ENCODE measurements at places on chromosomes 6 and 20. TPM values are rescaled to one million over a fixed set of nuclear protein-coding genes. Genes with fewer than 3 reads are reported as not detected.

Gene JPH2
- 0.98 TPM for polyA plus RNA-seq

GRCh38 chr6:39102071-39102820, 12.7 kb downstream of the SAYSD1 start:
- peak; percentile 31 for DNase-seq

Gene PDYN
- polyA plus RNA-seq = 0.26 TPM

Gene NUDT3
- 21.0 TPM for polyA plus RNA-seq

DNA sequence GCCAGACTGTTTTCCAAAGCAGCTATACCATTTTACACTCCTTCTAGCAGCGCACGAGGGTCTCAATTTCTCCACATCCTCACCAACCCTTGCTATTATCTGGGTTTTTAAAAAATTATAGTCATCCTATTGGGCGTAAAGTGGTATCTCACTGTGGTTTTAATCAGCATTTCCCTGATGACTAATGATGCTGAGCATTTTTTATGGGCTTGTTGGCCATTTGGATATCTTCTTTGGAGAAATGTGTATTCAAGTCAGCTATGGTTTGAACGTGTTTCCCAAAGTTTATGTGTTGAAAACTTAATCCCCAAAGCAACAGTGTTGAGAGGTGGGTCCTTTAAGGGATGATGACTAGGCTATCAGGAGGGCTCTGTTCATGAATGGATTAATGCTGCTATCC, 6.7 kb downstream of the MCUR1 start:
- DNase-seq = no peak

DNA sequence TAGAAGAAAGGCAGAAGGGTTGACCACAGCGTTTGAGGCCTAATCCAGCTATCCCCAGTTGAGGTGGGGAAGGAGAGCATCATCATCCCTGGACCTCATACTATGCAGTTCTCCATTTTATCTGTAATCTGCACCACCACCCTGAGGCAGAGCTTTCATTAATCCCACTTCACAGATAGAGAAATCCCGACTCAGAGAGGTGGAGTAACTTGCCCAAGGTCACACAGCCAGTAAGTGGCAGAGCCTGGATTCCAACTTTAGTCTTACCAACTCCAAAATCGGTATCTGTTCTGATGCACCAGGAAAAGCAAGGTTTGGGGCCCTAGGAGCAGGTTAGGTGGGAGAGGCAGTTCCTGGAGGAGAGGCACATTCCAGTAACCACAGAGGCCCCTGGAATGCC, 6.7 kb downstream of the TMEM74B start:
- DNase-seq = no peak

DNA sequence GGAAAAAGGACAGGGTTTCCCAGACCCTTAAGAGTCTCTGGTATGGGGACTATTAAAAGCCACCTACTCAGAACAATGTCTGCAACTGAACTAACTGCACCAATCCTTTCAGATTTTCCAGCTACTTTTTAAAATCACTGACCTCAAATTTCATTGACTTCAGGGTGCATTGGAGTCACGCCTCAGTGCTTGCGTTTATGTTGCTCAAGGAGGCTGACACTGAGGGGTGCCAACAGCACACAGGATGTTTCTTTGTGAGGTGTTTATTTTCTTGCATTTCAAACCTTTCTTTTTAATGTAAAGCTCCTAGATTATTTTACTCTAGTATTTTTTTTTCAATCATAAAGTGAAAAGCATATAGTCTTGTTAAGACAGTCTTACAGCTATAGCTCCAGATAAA, 402.0 kb upstream of the SLC35B3 start:
- DNase-seq = no peak

- no peak for DNase-seq
Observed at GRCh38 chr20:60001108-60001507, 42.9 kb downstream of the CDH26 start.

DNA sequence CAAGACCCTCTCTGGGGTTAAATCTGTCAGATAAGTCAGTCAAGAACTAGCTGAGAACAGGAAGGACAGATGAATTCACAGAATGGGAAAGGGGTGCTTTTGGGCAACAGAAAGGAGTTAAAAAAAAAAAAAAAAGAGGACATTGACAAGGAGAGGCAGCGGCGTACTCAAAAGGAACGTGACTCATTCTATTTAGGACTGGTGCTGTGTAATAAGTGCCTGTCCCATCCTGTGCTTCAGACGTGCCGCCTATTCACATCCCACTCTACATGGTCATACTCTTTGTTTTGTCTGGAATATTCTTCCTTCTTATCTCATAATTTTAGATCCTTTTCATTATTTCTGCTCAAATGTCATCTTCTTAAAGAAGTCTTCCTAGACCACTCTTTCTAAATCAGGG, 101.1 kb upstream of the EMILIN3 start:
- DNase-seq = no peak

- no peak for DNase-seq
Observed at GRCh38 chr6:54238396-54238795, 69.8 kb upstream of the TINAG start.

GRCh38 chr6:106444777-106445507, 84.4 kb downstream of the CRYBG1 start:
- DNase-seq = no peak

DNA sequence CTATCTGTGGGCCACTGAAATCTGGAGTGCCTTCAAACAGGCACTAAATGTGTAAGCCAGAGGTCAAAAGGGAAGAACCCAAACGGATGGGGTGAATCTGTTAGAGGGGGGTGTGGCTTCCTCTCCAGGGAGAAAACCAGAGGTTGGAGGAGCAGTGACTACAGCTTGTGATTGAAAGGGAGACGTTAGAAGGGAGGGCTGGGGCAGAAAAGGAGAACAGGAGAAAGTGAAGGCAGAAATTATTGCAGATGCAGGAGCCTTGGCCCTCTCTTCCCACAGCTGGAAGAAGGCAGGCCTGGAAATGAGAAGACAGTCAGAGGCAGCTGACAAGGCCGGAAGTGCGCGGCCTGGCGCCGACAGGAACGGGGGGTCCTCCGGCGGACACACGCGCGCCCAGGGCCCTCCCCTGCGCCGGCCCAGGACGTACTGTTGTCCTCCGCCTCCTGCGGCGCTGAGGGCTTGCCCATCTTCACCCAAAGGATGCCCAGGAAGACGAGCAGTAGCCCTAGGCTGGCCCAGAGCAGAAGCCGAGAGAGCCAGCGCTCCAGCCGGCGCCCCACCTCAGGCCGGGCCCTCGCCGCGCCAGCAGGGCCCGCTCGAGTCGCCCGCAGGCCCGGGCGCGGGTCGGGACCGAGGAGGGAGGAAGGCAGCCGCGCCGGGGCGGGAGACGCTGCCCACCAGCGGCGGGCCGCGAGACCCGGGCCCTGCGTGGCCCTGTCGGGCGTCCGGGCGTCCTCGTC, 806 bp downstream of the LEMD2 start:
- peak; percentile 37 for DNase-seq

Gene PSMB9
- 5.7 TPM for polyA plus RNA-seq

- no peak for DNase-seq
Observed at GRCh38 chr6:116434056-116434725, 27.0 kb upstream of the CALHM6 start.

Gene EFCAB8
- not detected for polyA plus RNA-seq

Gene HLA-F
- polyA plus RNA-seq = 8.4 TPM

DNA sequence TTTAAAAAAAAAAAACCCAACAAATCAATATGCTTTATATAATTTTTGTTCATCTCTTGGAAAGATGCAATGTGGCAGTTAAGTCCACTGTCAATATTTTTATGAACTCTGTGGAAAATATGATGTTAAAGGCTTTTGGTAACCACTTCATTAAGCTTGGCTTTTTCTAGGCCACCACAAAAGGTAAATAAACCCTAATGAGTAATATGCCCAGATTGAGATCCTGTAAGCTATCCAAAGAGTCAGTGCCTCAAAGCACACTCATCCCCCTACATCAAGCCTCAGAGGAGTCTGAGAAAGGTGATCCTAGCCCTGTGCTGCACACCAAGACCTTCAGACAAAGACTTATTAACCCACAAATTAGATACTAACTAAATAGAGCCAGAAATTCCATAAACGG, 121.1 kb downstream of the CDC5L start:
- no peak for DNase-seq

DNA sequence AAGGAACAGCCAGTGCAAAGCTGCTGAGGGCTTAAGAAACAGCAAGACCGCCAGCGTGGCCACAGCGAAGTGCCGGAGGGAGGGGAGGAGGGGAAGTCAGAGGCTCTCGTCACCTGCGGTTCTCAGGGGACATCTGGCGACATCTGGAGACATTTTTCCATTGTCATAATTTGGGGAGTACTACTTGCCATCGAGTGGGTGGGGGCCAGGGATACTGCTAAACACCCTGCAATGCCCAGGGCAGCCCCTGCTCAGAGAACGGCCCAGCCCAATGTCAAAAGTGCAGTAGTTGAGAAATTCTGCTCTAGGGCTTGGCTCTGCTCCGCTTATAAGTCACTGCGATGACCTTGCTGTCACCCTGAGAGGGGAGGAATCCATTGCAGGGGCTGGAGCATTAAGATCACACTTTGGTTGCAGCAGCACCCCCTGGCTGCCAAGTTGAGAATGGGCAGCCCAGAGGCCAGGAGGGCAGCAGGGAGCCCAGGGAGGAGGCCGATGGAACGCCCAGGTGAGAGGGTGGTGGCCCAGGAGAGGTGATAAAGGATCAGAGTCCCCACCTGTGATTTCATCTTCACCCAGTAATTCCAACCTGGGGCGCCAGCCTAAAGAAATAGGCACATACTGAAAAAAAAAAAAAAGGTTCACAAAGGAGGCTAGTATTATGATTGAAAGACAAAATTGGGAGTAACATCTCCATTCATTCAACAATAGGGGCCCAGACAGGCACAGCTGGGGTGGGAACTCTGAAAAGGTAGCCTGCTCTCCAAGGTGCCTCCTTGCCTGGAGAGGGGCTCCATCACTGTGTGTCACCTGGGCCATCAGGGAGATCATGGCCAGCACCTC, 218.2 kb downstream of the BMP7 start:
- no peak for DNase-seq

Gene HSPA1L
- polyA plus RNA-seq = 3.4 TPM

GRCh38 chr6:81575442-81575841, 177.0 kb downstream of the TENT5A start:
- DNase-seq = no peak

Gene KIAA0408
- 4.3 TPM for polyA plus RNA-seq

Gene XKR7
- 0.30 TPM for polyA plus RNA-seq

Gene BPIFB1
- not detected for polyA plus RNA-seq

Measured in left renal pelvis (tissue), 4 donors.